Transverse colon (tissue), 4 donors: ENCODE measurements at places on chromosomes 5 and 9.
A peak's percentile ranks its signal among the peaks of the same experiment; 100 is the strongest.

DNA sequence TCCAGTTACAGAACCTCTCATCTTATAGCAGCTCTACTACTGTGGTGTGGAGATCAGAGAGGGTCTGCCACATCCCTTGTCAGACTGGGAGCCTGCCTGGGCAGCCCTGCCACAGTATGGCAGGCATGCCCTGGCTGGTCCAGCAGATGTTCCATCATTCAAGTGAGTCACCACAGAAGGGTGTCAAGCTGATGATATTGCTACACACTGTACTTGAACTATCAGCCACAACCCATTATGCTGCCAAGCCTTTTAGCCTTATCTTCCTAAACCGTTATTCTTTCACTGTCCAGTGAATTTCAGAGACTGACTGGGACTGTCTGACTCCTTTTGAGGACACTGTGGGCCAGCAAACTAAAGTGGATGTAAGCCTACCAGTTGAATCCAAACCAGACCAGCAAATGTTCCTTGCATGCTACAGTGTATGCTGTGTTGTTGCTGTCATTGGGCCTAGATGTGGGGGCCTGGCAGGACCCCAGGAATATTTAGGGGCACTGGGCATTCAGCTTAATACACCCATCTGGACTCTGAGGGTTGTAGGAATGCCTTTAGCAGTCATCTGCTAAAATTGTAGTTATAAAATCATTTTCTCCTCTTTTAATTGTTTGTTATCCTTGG, 202.6 kb downstream of the NR3C1 start:
- no peak for DNase-seq

DNA sequence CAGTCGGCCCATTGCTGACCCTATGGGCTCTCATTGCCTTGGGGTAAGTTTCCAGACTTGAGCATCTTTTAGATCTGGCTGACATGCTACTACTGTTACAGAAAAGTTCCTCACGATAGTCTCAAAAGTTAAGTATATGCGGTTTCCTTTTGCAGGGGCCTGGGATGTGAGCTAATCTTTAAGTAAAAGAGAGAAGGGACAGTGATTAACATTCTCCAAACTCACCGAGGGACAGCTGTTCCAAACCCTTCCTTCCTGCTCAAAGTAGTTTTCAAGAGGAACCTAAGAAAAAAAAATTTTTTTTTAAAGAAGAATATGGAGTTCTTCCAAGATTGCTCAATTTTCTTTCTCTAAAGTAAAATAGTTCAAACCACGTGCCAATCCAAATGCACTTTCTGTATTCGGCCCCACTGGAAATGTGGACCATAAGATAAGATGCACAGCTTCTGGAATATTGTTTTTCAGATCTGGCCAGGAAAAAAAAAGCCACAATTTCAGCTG, 168.0 kb upstream of the SPRY4 start:
- DNase-seq = no peak

DNA sequence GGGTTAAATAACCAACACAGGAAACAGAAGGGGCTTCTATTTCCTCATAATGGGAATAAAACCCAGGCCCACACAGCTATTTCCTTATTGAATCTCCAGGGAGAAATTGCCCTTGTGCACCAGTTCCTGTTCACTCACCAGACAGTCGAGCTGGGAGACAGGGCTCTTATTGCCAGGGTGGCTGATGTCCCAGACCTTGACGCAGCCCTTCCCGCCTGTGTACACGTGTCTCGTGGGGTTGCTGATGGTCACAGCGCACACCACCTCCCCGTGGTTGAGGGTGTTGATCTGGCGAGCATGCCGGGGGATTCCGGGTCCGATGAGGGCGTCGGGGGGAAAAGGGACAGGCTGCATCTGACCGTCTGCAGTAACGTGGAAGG, 96.5 kb downstream of the TLE1 start:
- DNase-seq = peak; percentile 79

DNA sequence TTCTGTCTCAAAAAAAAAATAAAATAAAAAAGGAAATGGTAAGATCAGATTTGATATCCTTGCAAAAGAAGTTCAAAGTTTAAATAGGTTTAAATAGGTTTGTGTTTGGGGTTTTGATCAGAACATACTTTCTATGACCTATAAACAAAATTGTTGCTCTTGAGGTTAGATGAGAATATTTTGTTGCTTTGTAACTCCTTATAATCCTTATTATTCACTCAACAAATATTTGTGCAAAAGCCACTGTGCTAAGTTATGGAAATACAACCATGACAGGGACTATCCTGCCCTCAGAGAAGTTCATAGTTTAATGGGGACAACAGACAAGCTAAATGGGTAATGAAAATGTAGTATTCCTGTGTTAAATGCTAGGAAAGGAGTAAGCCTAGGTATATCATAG, 71.5 kb downstream of the INVS start:
- DNase-seq = no peak

DNA sequence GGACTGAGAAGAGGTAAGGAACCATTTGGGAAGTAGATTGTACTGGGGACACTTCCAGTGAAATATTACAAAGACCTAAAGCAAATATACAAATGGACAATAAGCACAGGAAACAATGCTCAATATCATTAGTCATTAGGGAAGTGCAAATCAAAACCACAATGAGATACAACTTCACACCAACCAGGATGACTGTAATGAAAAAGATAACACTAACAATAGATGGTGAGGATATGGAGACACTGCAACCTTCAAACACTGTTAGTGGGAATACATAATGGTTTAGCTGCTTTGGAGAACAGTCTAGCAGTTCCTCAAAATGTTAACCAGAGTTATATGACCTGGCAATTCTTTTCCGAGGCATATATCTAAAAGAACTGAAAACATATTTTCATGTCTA, 149.7 kb downstream of the TRPM3 start:
- no peak for DNase-seq
